ENCODE measurements at places on chromosomes 5 and 9.

- DNase-seq: peak; percentile 11
These were observed 110.4 kb upstream of the LIFR start for GRCh38 chr5:38666668-38667498.

DNA sequence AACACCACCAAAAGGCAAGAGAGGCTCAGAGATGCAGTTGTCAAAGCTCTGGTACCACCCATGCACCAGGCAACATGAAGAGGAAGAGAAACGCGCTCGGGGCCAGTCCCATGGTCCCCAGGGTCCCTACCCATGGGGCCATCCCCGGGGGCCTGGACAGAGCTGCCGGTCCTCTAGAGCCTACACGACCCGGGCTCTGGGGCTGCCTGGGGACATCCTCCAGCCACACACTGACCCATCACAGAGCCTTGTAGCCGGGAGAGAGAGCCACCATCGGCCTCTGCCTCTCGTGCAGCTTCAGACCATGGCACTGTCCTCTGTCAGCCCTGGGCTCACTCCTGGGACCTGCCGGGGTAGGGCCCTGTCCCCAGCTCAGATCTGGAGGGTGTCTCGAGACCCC is 23.7 kb downstream of the VAV2 start:
- peak; percentile 29 for DNase-seq

- DNase-seq: no peak
These were observed 181.8 kb upstream of the MVB12B start for GRCh38 chr9:126144603-126145456.

DNA sequence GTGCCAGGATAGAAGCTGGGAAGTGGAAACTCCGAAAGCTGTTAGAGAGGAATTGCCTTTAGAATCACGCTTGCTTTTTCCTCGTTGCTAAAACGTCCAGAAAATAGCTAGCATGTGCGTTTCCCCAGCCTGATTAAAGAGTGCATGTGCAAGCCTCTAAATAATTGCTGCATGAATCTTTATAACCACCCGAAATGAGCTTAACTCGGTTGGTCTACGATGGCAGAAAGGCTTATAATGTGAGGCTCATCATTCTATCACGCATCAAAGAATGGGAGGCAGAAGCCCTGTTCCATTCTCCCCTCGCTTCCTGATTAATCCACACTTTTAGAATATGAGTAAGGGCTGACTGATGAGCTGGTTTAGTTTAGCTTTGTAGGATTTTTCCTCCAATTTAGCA is 394.6 kb upstream of the WWC1 start:
- DNase-seq: no peak

- DNase-seq: peak; percentile 68
These were observed 28.1 kb downstream of the TMOD1 start for GRCh38 chr9:97529363-97530076.

GRCh38 chr5:68802430-68802829 is 291.4 kb upstream of the SLC30A5 start:
- DNase-seq: no peak
